ENCODE measurements at places on chromosomes 4 and X.
A peak's percentile ranks its signal among the peaks of the same experiment; 100 is the strongest.

DNA sequence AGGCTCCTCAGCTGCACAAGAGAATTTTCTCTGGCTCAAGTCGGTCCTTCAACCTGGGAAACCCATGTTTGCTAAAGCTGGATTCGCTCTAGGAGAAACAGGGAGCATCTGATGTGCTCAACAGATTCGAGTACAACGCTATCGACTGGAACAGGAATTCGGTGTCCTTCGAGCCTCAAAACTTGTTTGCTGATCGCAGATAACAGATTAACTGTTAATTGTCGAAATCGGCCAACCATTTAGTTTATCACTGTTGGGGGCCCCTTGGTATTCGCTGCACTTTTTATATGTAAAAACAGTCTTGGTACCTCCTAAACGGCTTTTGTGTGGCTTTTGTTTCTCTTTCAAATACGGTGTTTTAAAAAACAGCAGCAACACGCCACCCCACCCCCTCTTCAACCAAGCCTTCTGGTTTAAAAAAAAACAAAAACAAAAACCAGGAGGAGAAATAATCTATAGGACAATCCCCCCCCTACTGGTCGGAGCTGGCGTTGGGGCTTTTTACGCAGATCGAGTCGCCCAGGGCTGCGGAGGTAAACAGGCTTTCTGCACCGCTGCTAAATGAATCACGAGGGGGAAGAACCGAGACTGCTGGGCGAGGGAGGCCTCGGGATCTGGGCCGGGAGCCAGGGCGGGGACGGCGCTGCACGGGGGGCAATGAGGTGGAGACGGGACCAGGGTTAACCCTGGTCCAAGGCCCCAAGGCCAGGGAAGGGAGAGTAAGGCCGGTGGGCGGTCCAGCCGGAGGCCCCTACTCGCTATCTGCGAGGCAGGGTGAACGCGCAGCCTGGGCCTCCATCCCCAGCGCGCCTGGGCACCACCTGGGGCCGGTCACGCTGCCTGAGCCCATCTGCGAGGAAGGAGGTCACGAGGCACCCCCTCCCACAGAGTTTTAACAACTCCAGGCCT is 71.7 kb upstream of the BCOR start:
- peak; percentile 68 for DNase-seq

- DNase-seq = no peak
Observed at GRCh38 chr4:48134081-48134480, at the start of gene TXK. TSS of gene TXK (minus strand) at chr4:48134250. CDS start at chr4:48134170, 80 bp downstream.

- no peak for DNase-seq
Observed at GRCh38 chrX:132837126-132837525, 121.3 kb downstream of the HS6ST2 start.

DNA sequence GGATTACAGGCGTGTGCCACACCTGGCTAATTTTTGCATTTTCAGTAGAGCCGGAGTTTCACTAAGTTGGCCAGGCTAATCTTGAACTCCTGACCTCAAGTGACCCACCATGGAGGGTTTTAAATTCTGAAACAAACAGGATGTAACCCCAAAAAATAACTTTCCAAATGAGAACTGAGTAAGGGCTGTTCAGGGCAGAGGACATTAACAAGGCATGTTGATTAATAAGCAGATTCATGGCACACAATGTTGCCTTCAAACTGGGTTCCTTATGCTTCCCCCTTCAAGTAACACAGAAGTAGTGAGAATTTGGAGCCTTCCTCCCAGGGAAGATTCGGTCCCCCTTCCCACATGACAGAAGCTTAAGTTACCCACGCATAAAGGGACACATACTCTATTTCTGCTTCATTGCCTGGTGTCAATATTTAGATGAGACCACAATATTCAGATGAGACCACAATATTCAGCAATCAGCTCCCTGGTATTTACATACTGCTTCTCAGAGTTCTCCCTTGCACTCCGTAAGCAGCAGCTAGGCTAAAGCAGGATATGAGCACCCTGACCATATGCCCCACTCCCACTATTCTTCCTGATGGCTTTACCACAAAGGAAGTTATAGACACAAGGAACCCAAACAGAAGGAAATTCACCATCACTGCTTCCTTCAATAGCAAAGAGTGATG is 21.4 kb downstream of the GRSF1 start:
- no peak for DNase-seq

DNA sequence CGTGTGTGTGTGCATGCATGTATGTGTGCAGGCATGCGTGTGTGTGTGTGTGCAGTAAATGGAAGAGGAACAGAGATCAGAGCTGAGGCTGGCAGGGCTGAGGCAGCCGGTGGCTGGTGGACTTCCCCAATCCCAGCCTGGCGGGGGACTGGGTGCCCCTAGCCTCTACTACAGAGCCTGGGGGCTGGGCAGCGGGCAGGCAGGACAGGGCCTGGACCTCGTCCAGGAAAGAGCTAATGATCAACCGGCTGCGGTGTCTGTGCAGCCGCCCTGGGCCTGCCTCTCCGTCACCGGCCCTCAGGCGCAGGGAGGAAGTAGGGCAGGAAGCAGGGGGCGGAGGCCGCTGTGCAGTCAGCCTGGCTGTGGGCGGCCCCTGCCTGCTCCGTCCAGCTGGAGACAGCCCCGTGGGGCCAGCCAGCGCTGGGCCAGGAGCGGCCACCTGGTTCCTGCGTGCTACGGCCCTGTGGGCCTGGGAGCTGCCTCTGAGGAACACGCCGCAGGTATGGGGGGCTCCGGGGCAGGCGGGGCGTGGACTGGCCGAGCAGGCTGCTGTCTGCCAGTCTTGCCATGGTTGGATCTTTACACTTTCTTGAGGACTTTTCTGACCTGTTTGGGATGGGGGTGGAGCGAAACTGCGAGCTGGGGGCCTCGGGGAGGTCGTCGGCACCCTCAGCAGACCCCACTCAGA is at the start of gene SH3TC1:
Gene SH3TC1, plus strand, starts transcription at position 385 of the 688 bp plus-strand sequence. CDS start 5,905 bp downstream, outside the sequence.
- DNase-seq = peak; percentile 37

DNA sequence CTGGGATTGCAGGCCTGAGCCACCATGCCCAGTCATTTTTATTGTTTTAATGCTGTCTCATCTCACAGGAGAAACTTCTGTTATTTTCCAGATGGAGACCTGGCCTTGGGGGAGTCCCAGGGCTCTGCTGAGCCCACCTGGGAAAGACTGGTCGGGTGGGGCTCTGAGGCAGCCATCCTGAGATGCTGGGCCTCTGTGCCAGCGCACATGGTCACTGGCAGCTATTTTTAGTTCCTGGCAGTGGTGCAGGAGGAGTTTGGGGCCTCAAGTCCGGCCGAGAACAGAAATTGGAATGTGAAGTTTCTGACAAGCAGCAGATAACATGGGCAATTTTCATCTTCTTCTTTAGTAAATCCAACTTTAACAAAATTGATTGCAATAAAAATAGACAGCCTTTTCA is 44.5 kb downstream of the SORCS2 start:
- no peak for DNase-seq

DNA sequence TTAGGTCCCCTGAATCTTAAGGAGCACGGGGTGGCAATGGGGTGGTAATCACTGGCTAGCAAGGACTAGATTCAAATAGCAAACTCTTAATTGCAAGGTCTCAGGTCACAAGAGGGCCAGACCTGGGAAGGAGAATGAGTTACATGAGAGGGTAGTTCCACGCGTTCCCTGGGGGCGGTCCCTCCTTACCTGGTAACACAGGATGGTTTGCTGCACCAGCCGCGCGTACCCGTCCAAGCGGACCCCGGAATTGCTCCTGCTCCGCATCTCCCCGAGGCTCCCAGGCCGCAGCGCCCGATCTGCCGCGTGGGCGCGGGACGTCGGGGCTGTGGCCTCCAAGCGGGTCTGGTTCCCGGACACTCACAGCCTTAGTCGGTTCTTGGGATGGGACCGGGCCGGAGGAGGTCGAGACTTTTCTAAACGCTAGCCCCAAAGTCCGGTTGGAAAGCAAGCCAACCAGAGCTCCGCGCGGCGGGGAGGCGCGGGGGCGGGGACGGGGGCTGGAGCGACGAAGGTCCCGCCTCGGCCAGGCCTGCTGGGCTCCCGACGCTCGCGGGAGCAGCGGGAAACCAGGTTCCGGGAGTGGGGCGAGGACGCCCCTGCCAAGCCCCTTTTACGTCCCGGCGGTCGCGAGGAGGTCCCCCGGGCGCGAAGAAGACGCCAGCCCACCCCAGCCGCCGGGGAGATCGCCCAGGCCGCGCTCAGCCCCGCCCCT is at the start of gene PHKA2:
Gene PHKA2, minus strand, starts transcription at position 449 of the 715 bp plus-strand sequence. Its CDS starts 182 bp downstream, at position 267.
- DNase-seq = no peak

DNA sequence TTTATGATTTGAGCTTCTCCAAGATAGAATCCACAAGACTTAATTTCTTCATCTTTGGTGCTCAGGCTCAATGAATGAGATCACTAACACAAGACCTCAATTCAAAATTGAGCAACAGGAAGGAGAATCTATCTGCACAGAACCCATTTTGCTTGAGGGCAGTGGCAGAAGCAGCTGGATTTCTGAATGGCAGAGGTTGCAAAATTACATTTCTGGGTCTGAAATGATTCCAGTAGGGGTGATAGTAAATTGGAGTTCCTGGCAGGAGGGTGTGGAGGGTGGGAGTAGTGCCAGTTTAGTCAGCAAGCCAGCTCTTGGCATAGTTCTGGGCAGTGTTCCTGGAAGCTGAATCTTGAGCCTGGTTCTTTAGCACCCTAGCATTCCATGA is 281.1 kb downstream of the SLC7A11 start:
- DNase-seq = no peak

All from T-helper 22 cell (primary cell).